ENCODE measurements at places on chromosomes 16 and 17.
A peak's percentile ranks its signal among the peaks of the same experiment; 100 is the strongest.

DNA sequence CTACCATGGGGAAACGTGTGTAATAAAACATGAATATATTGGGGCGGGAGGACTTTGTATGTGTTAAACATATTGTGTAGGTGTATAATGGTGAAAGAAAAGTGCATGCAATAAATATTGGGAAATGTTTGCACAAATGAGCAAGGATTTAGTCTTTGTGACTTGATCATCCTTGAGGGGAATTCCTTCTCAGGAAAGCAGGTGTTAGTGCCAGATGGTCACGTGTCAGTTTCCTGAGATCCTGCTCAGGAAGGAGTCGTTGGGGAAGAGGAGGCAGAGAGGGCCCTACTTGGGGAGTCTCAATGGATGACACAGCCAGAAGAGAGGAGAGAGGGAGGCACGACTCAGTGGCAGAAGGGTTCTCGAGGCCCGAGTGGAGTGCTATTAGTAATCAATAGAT is 53.2 kb downstream of the MSI2 start:
- no peak for DNase-seq

- DNase-seq, result no peak
Observed at GRCh38 chr16:31092330-31092729, 2.3 kb downstream of the VKORC1 start.

- peak; percentile 82 for DNase-seq
Observed at GRCh38 chr16:15961060-15961511, 11.7 kb downstream of the ABCC1 start.

DNA sequence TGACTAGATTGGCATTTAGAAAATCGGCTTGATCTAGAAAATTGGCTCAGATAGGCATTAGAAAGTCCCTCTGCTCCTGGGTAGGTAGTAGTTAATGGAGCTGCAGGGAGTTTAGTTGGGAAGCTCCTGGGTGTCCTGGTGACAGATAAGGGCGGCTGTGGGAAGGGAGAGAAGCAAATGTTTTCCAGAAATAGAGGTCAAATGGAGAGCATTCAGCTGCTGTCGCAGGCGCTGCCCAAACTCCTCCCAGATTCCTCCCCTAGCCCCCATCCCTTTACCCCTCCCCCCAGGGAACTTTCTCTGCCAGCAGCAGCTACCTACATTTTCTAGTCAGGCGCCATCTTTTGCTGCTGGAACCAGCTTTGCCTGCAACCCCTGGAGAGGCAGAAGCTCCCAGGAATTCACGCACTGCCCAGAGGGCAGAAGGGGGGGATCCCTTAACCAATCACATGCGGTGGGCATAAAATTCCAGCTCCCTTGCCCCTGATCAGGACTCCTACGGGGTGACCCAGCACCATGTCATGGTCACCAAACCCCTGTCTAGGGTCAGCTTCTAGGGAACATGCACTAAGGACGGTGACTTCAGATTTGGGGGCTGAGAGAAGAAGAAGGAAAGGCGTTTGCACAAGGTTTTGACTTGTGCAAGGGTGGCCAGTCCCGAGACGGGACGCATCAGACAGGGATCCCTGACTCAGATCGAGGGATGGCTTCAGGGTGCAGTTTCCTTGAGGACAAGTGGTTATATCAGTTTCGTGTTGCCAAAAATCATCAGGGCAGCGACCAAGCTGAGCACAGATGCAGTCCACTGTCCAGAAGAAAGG is 43.8 kb downstream of the SOCS1 start:
- no peak for DNase-seq

GRCh38 chr17:4768298-4768697 is 3.4 kb upstream of the TM4SF5 start:
- DNase-seq, result no peak

GRCh38 chr16:74113545-74113944 is 183.1 kb upstream of the PSMD7 start:
- no peak for DNase-seq

- no peak for DNase-seq
Observed at GRCh38 chr17:78338486-78339259, 21.2 kb downstream of the SOCS3 start.

DNA sequence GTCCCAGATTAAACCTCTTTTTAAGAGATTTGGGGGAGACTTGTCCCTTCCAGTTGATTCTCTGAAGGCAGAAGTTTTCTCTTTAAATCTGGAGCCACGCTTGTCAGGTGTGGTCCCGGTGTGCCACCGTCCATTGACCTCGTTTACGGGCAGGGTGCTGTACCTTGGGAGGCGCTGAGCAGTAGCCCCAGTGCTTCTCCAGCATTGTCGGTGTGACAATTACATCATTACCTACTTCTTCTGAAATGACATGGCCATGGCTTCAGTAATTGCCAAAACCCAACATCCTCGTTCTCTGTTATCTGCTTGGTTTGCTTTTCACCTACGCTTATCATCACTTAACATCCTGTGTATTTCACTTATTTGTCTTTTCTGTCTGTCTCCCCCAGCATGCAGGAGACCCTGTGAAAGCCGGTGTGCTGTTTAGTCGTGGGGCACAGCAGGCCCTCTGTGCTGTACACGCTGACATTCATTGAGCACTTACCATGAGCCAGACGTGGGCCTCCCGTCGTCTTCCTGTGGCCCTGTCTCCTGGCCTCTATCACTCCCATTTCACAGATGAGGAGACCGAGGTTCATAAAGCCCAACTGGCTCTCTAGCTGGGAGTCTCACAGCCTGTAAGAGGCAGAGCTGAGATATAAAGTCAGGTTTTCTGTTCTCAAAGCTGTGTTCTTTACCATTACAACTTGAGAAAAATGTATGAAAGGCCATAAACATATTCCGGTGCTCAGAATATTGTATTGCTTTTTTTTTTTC is 143.9 kb downstream of the CMIP start:
- no peak for DNase-seq

- DNase-seq, result no peak
Observed at GRCh38 chr16:80150978-80151721, 389.6 kb upstream of the DYNLRB2 start.

- no peak for DNase-seq
Observed at GRCh38 chr16:49292413-49292812, 10.8 kb upstream of the CBLN1 start.

DNA sequence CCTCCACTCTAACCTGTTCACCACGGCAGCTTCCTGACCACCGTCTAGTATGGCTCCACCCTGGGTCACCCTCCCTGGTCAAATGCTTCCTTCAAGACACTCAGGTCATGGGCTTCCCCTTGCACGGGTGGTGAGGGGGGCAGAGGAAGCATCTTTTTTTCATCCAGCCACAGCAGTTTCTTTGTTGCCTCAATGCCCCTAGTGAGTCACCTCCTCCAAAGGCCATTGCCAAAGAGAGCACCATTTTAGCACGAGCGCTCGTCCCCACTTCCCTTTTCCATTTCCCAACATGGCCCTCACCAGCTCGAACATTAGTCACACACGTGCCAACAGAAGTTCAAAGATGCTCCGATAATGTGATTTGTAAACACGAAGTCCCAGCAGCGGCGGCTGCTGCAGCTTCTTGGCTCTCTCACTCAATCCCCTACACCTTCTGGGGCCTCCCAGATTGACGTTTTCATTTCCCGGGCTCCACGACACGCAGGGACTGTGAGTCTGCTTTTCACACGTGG is 134.6 kb downstream of the GAS7 start:
- DNase-seq, result no peak

GRCh38 chr16:29111421-29111820 is 126.6 kb downstream of the LAT start:
- DNase-seq, result no peak

GRCh38 chr17:74408262-74408661 is 23.6 kb upstream of the GPRC5C start:
- DNase-seq, result no peak

- peak; percentile 40 for DNase-seq
Observed at GRCh38 chr17:27878776-27879562, 14.2 kb downstream of the LYRM9 start.

DNA sequence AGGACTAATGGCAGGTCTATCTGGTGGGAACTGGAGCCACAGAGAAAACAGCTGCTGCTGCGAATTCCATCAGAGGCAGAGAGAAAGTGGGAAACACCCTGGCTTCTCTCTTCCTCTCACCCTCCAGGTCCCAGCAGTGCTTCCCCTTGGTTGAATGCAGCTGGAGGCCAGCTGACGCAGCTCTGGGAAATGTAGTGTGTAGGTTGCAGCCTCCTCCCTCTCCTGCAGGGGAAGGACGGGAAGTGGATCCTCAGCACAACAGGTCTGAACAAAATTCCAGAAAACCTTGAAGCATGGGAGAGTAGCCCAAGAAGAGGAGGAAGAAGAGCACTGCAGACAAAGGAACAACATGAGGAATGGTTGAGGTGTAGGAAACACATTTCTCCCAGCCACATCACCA is 67.8 kb upstream of the MMP2 start:
- DNase-seq, result no peak

- peak; percentile 79 for DNase-seq
Observed at GRCh38 chr17:38867179-38867967, 2.5 kb upstream of the LASP1 start.

GRCh38 chr16:85935391-85935973 is 36.5 kb downstream of the IRF8 start:
- no peak for DNase-seq

- DNase-seq, result no peak
Observed at GRCh38 chr16:66127459-66128370, 238.8 kb upstream of the CDH5 start.

GRCh38 chr17:49490276-49490675 is 4.8 kb upstream of the NGFR start:
- DNase-seq, result no peak

DNA sequence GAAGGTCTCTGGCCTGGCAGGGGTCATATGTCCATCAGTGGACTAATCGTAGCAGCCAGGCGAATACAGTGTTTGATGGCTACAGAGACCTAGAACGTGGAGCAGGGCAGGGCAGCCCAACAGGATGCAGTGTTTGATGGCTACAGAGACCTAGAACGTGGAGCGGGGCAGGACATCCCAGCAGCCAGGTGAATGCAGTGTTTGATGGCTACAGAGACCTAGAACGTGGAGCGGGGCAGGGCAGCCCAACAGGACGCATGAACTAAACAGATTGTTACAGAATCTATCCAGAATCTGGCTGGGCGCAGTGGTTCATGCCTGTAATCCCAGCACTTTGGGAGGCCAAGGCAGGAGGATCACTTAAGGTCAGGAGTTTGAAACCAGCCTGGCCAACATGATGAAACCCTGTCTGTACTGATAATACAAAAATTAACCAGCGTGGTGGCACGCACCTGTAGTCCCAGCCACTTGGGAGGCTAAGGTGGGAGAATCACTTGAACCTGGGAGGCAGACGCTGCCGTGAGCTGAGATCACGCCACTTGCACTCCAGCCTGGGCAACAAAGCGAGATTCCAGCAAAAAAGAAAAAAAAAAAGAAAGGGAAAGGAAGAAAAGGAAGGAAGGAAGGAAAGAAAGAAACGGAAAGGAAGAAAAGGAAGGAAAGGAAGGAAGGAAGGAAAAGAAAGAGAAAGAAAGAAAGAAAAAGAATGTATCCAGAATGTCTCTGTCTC is 65.2 kb upstream of the RPH3AL start:
- DNase-seq, result no peak

- peak; percentile 58 for DNase-seq
Observed at GRCh38 chr17:1203111-1203966, 23.6 kb upstream of the ABR start.

- DNase-seq, result no peak
Observed at GRCh38 chr16:85225721-85226120, 113.4 kb upstream of the CIBAR2 start.

- no peak for DNase-seq
Observed at GRCh38 chr16:35714665-35715064, 2255.3 kb downstream of the TP53TG3F start.

GRCh38 chr16:5072334-5073278 is 963 bp downstream of the ALG1 start:
- no peak for DNase-seq

GRCh38 chr16:50836121-50836621 is 94.3 kb downstream of the CYLD start:
- no peak for DNase-seq

DNA sequence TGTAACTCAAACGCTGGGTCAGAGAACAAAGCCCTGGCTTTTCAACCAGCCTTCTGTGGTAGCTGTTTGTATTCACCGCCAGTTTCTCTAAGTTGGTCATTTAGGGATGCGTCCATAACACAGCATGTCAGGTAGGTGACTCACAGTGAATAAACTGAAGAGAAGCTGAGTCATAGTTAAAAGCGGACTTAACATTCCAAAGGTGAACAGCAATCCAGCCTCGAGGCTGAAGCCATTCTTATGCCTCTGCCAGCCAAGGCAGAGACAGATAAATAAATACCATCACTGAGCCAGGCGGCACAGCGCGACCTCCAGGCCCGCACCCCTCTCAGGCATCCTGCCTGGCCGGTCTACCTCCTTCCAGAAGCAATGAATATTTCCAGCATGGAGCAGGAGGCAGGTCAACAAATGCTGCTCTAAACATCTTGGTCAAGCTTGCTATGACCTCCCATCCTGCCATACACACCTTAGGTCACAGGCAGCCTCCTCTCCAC is 12.4 kb upstream of the CACNG4 start:
- DNase-seq, result no peak

- DNase-seq, result no peak
Observed at GRCh38 chr16:17983114-17983513, 353.4 kb downstream of the NPIPA8 start.

DNA sequence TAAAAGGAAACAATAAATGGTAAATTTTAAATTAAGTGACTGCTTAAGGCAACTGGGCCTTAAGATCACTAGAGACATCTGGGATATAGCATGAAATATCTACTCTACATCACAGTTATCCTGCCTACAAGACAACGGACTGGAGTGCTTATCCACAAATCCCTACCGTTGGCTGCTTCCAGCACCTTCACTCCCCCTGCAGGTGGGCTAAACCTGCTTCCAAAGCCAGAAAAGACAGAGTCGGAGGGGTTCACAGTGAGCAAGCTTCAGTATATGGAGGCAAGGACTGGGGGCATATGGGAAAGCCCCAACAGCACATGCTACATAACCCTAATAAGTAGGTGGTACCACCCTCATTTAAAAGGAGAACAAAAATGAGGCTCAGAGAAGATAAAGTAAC is 45.3 kb downstream of the GRIN2A start:
- DNase-seq, result no peak

GRCh38 chr17:7448461-7448860 is 3.6 kb downstream of the CHRNB1 start:
- DNase-seq, result no peak

DNA sequence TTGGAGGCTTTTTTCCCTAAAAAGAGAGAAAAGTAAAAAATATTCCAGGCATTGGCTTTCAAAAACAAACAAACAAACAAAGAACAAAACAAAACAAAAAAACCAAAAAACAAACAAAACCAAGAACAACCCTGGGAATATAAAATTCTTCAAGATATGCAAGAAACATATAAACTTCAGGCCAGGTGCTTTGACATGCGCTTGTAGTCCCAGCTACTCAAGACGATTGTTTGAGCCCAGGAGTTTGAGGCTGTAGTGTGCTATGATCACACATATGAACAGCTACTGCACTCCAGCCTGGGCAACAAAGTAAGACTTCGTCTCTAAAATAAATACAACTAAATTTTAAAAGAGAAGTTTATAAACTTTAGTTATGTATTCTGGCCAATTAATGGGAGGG is 52.5 kb upstream of the TEX2 start:
- no peak for DNase-seq

DNA sequence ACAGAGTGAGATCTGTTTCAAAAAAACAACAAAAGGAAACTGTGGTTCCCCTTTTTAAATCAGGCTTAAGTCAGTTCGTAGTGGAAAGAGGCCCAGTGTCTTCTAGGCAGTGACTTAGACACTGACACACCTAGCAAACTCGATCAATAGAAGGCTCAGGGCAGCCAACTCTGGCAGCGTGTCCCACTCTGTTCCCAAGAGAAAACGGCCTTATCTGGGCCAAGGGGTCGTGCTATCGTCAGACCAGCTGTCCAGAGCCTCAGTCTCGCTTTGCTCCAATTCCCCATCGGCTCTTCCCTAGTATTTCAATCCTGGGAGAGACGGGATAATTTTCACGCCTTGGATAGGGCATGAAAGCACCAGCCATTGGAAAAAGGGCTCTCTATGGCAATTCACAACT is 72.9 kb downstream of the SLC5A11 start:
- DNase-seq, result no peak

Measured in stimulated activated CD4-positive, alpha-beta T cell treated with anti-CD3 and anti-CD28 coated beads, Interleukin-1b, Interleukin-23, amount 100 ng/mL, for 48 hours (primary cell).